Stimulated activated CD8-positive, alpha-beta memory T cell treated with anti-CD3 and anti-CD28 coated beads, Interleukin-15, amount 100 ng/mL, for 4 hours (primary cell): ENCODE measurements at places on chromosomes 1 and 21.

GRCh38 chr21:32457962-32458361 lies 45.5 kb downstream of the EVA1C start:
- no peak for DNase-seq

DNA sequence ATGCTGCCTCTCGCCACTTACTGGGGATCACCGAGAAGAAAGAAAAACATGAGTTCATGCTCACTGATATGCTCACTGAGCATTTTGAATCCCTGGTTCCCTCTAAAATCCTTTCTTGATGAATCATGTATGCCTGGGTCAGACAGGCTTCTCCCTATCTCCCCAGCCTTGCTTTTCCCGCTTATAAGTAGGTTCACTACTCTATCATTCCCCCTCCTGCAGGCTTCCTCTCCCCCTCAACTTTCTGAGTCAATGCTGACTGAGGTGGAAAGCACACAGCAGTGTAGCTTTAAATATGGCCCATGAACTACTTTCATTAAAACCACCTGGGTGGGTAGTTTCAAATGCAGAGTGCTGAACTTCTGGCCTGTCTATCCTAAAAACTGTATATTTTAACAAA lies 41.7 kb downstream of the FMO4 start:
- no peak for DNase-seq

GRCh38 chr1:208787219-208787618 lies 543.0 kb upstream of the PLXNA2 start:
- no peak for DNase-seq

GRCh38 chr1:1361982-1362423 lies 3.6 kb upstream of the MXRA8 start:
- DNase-seq: no peak

DNA sequence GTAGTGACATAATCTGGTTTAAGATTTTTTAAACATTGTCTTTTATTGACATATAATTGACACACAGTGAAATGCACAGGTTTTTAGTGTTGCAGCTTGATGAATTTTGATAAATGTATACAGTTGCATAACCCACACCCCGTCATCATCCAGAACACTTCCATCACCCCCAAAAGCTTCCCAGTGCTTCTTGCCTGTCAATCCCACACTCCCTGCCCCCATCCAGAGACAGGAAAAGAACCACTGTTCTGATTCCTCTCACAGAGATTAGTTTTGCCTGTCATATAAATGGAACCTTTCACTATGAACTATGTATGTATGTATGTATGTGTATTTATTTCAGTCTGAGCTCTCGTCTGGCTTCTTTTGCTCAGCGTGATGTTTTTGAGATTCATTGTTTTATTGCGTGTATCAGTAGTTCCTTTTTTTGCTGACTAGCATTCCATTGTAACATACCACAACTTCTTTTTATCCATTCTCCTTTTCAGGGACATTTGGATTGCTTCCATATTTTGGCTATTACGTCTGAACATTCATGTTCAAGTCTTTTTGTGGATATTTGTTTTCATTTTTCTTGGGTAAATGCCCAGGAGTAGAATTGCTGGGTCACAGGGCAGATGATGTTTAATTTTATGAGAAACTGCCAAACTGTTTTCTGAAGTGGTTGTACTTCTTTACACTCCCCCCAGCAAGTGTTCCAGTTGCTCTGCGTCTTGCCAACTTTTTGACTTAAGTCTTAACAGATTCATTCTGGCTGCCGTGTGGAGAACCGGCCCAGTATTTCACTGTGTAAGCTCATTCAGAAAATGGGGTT lies 8.7 kb downstream of the UBIAD1 start:
- no peak for DNase-seq

DNA sequence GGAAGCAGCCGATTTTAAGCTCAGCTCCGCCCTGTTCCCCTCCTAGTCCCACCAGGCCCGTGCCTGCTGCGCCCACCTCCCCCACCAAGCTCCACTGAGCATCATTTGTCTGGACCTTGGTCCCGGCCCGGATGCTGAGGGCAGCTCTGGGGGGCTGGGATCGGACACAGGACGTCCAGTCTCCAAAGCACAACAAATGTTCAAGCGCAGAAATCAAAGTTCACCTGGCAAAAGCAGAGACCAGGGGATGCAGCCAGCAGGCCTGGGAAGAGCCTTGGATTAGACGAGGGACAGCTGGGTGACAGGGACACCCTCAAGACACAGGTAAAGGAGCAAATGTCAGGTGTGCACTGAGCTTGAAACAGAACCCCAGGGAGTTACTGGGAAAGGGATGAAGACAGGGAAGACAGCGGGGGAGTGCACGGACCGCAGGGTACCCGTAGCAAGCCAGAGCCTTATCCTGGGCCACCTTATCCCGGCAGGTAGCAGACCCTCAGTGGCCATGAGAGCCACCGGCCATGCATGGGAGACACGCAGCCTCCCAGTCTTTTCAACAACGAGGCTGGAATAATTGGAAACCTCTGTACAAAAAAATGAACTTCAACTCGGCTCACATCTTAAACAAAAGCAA lies 22.2 kb upstream of the TMEM52 start:
- no peak for DNase-seq

DNA sequence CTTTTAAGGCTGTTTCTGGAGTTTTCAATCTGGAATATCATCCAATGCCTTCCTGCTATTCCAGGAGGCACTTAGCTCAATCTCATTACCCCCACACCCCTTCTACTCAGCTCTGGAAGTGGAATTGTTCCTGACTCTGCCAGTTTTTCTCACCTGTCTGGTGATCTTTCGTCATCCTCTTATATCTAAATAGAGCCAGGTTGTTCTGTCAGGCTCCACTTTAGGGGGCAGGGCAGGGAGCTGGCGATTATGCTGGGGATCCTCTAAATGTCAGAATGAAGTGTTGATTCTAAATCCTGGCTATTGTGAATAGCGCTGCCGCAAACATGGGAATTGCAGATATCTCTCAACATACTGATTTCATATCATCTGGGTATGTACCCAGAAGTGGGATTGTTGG lies 63.6 kb upstream of the ETV3 start:
- no peak for DNase-seq

- DNase-seq: peak; percentile 69
Observed at GRCh38 chr1:6259491-6260362, 1.2 kb downstream of the GPR153 start.

DNA sequence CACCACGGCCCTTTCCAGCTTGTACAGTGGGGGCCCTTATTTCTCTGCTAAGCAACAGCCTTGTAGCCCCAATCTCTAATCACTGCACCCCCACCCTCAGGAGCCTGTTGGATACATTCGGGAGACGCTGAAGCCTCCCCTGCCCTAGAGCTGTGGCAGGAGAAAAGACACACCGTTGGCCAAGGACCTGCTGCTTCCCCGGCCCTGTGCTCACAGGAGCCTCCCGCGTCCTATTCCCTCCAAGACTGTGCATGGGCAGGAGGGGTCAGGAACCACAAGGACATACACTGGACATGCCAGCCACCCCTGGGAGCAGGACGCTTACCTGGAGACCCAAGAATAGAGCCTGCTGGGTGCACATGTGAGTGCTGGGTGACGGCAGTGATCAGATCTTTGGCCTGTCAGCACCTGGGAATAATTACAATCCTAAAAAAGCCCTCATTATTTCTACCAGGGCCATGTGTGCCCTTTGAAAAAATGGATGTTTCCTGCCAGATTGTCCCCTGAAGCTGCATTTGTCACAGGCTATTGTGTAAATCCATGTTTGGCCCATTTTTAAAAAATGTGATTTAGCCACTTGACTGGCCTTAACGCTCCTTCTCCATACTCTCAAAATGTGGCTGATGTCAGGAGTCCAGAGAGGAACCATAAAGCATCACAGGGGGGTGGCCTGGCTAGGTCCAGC lies 590.6 kb downstream of the MATN1 start:
- no peak for DNase-seq

DNA sequence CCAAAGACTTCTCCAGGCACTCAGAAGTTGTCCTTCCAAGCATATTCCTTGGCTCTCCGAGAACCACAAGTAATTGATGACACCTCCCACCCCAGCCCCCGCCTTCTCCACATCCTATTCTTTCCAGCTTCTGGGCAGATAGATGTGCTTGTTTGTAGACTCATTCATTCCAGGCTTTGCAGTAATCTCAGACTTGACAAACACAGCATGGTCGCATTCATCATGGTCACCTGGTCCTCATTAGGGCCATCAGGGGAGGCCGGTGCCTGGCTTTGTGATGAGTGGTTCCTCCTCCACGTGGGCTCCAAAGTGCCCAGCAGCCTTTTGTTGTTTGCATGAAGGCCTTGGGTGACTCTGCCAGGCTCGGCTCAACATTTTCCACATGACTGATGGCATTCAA lies 28.5 kb upstream of the KCNE2 start:
- DNase-seq: no peak

GRCh38 chr1:113542221-113542701 lies 151.9 kb downstream of the MAGI3 start:
- DNase-seq: no peak

- DNase-seq: no peak
Observed at GRCh38 chr1:108049178-108049819, 84.3 kb upstream of the VAV3 start.

DNA sequence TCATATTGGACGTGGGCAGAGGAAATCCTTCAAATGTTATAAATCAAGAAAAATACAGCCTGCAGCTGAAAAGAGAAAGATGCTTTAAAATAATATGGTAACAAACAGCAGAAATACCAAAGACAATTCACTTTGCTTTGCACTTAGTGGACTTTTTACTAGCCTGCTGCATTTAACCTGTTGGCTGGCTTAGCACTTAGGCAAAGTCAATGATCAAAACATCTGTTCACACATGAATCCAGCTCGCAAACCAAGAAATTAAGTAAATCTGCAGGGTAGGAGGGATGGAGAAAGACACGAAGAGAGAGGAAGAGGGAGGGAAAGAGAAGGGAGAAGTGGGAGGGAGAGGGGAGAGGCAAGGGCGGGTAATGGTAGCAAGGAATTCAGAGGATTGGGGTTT lies 103.6 kb upstream of the RAB4A start:
- DNase-seq: no peak

GRCh38 chr1:228958741-228959140 lies 223.5 kb downstream of the RHOU start:
- no peak for DNase-seq

- no peak for DNase-seq
Observed at GRCh38 chr1:221200464-221200863, 321.2 kb downstream of the HLX start.

- no peak for DNase-seq
Observed at GRCh38 chr1:153842006-153842471, 66.8 kb downstream of the SLC27A3 start.

DNA sequence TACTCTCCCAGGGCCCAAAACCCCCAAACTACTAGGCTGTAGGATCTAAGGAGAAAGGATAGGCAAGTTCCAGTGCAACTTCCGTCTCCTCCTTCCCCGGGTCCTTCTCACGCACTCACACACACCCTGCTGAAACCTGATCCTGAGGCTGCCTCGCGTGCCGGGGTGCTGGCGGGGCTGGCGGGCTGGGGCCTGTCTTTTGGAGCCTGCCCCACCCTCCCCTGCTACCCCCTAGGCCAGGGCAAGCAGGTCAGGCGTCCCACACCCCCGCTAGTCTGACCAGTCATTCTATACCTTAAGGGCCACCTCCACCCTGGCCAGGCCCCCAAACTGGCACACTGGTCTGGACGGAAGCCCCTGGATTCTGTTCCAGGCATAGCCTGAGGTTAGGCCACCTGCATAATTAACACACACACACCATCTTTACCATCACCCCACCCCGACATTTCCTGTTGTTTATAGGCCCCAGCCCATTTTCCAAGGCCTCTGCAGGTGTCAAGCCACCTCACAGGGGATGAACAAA lies 48.3 kb upstream of the ARTN start:
- DNase-seq: no peak

GRCh38 chr1:231383159-231383860 lies 38.8 kb downstream of the EGLN1 start:
- DNase-seq: no peak

GRCh38 chr21:41966041-41966833 lies 12.4 kb upstream of the C2CD2 start:
- no peak for DNase-seq

DNA sequence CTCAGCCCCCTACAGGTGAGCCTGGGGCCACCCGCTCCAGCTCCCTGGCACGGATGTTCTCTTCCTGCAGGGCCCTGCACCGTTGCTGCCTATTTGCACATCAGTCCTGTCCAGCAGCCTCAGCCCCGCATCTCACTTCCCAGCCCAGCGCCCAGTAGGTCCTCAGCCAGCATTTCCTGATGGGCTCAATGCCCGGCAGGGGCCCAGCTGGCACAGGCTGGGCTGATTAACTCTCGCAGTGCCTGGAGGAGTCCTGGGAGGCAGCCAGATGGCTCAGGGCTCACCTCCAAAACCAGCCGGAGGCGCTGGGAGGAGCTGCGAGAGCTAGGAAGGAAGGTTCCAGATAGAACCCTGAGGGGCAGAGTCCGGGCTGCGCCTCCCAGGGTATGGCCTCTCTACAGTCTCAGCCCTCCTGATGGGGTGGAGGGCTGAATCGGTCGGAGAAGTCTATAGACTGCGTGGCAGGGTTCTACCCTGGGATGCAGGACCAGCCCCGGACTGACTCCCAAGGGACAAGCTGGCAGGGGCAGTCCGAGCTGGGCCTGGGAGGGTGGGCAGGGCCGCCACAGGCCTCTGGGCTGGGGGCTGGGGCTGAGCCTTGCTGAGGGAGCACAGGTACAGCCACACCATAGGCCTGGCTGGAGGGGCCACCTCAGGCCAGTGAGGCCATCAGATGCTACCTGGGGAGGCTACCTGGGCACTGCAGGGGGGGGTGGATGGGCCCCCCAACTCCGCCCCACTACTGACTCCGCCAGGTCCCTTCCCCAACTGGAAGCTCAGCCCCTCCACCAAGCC lies 19.2 kb upstream of the CLSTN1 start:
- DNase-seq: no peak

DNA sequence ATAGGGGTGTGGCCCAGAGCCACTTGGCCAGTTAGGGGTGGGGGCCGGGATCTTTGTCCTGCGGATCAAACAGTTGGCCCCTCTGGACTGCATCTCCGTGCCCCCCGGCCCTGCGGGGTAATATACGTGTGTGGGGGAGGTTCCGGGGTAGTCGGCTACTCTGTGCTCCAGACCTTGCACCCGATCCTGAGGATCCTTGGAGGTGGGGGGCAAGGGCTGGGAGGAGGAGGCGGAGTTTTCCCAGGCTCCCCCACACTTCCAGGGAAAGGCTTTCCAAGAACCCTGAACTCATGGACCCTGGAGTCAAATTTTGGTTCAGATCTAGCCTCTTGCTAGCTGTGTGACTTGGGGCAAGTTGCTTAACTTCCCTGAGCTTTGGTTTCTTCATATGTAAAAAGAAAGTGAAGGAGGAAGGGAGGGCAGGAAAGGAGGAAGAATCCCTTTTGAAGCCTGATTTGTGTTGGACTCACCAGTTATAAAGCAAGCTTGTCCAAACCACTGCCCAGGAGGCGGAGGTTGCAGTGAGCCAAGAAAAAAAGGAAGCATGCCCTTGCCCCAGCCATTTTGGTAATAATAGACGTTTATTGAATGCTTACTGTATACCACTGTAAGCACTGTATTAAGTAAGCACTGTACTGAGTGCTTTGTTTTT lies 686 bp downstream of the MIIP start:
- no peak for DNase-seq

GRCh38 chr1:109877317-109877771 lies 33.3 kb upstream of the CSF1 start:
- DNase-seq: no peak
